ENCODE measurements at places on chromosomes 1 and 21.

GRCh38 chr1:103250441-103250861, 142.1 kb upstream of the COL11A1 start:
- DNase-seq, result no peak

DNA sequence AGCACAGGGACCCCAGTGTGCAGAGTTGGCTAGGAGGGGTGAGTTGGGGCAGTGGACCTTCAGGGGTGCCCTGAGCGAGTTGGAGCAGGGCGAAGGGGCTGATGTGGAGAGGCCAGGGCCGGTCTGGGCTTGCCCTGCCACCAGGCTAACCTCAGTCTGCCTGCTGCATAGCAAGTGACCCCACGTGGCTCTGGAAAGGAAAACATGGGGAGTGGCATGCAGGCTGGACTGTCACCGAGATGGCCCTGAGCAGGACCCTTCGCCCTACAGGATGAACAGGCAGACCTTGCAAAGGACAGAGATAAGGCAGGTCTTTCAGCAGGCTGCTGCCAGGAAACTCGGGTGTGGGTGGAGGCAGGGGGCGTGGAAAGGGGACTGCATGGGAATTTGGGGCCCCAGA, 51.5 kb downstream of the FOXO6 start:
- peak; percentile 72 for DNase-seq

DNA sequence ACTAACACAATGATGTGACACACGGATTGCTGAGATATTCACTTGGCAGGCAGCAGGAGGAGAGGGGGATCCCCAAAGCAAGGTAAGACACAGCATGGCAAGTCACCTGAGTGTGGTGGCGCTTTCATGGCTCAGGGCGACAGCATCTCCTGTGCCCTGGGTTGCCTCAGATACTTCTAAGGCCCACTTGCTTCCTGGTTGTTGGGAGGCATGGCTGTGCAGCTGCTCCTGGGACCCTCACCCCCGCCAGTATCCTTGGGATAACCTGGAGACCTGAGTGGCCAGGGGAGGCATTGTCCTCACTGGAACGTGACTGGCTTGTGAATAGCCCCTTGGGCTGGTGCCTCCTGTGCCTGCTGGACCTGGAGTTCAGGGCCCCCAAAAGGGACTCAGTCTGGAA, 69.8 kb downstream of the STUM start:
- no peak for DNase-seq

GRCh38 chr1:169321539-169321938, 46.1 kb downstream of the NME7 start:
- no peak for DNase-seq

DNA sequence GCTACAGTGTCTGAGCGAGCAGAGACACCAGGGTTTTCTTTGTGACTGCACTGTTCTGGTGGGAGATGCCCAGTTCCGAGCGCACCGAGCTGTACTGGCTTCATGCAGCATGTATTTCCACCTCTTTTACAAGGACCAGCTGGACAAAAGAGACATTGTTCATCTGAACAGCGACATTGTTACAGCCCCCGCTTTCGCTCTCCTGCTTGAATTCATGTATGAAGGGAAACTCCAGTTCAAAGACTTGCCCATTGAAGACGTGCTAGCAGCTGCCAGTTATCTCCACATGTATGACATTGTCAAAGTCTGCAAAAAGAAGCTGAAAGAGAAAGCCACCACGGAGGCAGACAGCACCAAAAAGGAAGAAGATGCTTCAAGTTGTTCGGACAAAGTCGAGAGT, 2.7 kb downstream of the ZBTB18 start:
- peak; percentile 38 for DNase-seq

DNA sequence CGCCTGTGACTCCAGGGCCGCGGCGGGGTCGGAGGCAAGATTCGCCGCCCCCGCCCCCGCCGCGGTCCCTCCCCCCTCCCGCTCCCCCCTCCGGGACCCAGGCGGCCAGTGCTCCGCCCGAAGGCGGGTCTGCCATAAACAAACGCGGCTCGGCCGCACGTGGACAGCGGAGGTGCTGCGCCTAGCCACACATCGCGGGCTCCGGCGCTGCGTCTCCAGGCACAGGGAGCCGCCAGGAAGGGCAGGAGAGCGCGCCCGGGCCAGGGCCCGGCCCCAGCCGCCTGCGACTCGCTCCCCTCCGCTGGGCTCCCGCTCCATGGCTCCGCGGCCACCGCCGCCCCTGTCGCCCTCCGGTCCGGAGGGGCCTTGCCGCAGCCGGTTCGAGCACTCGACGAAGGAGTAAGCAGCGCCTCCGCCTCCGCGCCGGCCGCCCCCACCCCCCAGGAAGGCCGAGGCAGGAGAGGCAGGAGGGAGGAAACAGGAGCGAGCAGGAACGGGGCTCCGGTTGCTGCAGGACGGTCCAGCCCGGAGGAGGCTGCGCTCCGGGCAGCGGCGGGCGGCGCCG, at the start of gene SIM2:
SIM2 (plus strand) TSS at position 135 of the 565 bp plus-strand sequence. CDS start 632 bp downstream, outside the sequence.
- DNase-seq, result peak; percentile 86

DNA sequence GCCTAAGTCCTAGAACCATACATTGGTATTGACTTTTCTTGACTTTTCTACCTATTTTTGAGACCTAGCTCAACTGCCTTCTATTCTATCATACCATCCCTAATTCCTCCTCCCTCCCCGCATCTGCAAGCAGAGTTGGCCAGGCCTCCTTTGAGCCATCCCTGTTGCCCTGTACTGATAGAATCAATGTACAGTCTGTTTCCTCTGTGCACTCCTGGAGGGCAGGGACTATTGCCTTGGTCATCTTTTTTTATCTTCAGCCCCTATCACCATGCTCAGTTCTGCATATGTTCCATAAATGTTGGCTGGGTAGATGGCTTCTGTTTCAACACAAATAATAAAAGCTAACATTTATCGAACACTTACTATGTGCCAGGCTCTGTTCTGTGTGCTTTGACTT, 4.0 kb upstream of the RGS16 start:
- DNase-seq, result no peak

DNA sequence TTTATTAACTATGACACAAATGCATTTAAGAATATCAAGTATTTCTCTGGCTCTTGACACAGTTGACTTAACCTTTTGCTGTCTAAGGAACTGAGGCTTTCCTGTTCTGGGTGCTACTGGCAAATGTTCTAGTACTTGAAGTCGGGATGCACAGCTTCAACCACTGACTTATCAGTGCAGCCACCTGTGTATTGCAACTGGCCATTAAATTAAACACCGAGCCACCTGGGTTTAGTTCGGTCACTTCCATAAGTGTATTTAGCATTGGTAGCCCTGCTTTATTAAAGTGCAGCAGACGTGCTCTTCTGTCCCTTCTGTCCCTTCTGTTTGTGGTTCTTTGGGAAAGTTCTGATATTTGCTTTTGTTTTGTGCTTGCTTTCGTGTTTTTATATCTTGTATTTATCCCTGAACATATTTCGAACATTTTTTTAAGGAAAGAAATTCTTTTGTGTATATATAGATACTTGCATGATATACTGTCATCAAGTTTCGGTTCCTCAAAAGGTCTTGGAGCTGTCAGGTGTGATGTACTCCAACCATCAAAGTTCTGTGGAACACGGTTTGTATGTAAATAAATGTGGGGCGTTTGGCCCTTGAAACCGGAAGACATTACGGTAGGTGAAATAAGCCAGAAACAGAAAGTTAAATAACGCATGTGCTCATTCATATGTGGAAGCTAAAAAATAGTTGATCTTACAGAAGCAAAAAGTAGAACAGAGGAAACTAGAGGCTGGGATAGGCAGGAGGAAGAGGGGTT, 297.9 kb upstream of the GREM2 start:
- DNase-seq, result no peak

DNA sequence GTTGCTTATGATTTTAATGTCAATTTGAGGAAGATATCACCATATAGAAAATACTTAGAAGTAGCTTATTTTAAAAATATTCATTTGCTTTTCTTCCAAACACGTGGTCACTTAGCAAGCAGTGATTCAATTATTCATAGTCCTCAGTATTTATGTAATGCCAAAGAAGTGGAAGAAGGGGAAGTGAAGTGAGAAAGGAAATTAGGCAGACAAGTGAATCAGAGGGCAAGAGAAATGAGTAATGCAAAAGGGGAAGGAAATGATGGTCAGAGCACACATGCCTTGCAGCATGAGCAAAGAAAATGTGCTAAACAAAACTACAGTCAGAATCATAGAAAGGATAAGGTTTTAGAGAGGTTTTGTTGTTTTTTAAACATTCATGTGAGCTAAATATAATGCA, 31.8 kb downstream of the SDCCAG8 start:
- DNase-seq, result no peak

DNA sequence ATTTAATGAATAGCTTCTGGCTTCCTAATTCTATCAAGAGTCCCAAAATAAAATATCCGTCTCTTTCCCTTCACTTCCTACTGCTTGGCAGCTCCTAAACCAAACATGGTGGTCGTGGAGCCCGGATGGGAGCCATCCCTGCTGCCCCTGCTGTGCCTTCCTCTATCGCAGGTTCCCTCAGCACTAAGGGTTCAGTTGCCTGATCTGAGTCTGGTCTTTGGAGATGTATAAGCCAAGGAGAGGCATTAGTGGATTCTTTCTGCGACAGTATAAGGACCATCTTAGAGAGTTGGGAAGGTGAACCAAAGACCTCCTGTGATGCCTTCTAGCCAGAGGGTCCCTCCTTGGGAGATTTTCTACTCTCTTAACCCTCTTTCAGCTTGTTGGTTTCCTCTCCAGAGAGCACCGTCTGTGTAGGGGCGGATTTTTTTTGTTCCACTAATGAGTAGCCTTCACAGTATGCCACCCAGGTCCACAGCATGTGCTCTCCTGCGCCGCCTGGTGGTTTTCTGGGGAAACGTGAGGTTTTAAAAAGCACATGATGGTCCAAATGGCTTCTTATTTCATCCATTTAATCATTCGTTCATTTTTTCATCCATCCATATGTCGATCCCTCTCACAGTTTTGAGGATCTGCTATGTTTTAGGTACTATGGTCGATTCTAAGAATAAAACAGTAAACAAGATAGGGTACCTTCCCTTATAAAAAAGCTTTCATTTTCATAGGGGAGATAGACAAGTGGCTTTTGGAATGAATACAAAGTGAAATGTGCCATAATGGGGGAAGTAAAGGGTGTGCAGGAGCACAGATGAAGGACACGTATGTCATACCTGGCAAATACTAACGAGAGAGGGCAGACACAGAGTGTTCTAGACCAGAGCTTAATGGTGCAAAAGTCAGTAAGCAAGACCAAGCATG, 71.0 kb downstream of the NFASC start:
- DNase-seq, result no peak

- no peak for DNase-seq
Observed at GRCh38 chr1:198300451-198300850, 143.7 kb downstream of the NEK7 start.

DNA sequence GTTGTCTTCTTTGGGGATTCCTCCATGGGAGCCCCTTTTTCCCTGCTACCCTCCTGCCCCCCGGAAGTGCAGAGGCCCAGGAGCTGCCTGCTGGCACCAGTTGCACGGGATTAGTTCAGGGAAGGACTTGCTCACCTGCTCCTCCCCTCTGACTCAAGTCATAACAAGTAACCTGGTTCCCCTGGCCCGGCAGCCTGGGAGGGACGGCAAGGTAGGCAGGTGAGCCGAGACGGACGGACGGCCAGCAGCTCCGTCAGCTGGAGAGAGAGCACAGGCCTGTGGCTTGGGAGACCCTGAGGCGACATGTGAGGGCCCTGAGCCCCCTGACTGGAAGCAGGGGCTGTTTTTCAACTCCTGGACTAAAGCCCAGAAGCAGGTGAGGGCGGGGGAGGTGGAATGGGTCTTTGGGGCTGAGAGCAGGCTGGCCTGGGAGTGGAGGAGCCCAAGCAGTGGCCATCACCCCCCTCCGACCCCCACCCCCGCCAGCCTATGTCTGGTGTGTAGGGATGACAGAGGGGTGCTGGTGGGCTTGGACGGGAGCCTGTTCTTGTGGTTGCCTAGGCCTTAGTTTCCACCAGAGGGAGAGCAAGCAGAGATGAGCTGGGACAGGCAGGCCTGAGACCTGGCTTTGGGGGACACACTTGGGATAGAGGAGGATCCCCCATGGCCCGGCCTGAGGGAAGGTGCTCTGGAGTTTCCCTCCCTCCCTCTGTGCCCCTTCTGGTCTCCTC, at the start of gene INAVA:
INAVA (plus strand) TSS at position 189 of the 731 bp plus-strand sequence. CDS start 3,501 bp downstream, outside the sequence.
- DNase-seq, result peak; percentile 6

DNA sequence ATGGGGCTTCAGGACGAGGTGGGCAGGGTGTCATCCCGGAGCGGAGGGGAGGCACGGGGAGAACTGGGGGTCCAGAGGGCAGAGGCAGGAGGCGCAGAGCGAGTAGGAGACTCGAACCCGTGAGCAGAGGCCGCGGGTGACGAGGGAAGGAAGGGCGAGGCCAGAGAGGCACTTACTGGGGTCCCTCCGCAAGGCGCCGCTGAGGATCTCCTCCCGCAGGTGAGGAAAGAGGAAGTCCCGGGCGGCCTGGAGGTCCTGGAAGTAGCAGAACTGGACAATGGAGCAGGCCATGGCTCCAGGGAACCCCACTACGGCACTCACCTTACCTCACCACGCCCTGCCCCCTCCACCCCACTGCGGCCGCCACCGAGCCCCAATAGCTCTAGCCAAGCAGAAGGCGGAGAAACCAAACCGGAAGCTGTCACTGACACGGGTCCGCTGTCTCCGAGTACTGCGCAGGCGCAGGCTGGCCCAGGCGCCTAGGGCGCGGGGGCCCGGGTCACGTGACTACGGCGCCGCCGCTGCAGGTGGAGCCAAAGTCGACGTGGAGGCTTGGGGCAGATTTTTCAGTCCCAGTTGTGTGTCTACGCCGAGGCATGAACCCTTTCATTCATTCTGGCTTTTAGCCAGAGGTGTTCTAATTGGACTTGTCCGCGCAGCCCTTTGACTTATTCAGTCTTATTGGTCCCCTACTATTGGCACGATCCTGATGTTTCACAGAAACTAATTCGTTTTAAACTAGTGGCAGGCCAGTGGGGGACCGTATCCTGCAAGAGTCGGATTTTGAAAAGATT, at the start of gene RAB3GAP2:
RAB3GAP2 (minus strand) TSS at position 407 of the 794 bp plus-strand sequence; CDS start at position 291, 116 bp downstream.
- peak; percentile 88 for DNase-seq

- DNase-seq, result peak; percentile 55
Observed at GRCh38 chr1:31394584-31395193, 18.3 kb upstream of the SERINC2 start.

- DNase-seq, result no peak
Observed at GRCh38 chr1:92374223-92374622, 75.4 kb downstream of the RPAP2 start.

DNA sequence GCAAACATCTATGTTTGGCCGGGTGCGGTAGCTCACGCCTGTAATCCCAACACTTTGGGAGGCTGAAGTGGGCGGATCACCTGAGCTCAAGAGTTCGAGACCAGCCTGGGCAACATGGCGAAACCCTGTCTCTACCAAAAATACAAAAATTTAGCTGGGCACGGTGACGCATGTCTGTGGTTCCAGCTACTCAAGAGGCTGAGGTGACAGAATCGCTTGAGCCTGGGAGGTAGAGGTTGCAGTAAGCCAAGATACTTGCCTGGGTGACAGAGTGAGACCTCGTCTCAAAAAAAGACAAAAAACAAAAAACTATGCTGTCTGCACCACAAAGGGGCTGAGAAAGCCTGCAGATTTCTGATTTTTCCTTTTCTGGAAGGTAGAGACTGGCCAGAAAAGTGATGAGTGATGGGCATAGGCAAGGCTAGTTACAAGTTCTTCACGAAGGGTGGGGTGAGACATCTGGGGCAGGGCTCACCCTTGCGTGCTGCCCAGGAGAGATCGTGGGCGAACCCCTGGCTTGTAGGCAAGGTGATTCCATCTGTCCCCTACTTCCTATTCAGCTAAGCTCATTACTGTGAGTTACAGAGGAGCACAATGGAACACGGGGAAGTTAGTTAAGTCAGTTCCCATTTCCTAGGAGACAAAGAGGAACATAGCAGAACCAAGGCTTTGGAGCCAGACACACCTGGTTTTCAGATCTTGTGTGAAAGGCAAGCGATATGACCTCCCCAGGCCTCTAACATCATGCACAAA, 3.2 kb downstream of the SLC2A1 start:
- DNase-seq, result no peak
